ENCODE measurements at places on chromosomes 1 and 21.

GRCh38 chr1:30881319-30882181 lies 27.0 kb downstream of the SDC3 start:
- DNase-seq = no peak

GRCh38 chr1:16013220-16013907 lies 4.5 kb downstream of the HSPB7 start:
- DNase-seq = peak; percentile 87

GRCh38 chr21:41961282-41961701 lies 7.5 kb upstream of the C2CD2 start:
- no peak for DNase-seq

GRCh38 chr1:198686069-198686728 lies 47.4 kb downstream of the PTPRC start:
- no peak for DNase-seq

GRCh38 chr1:114164840-114165543 lies 11.3 kb upstream of the SYT6 start:
- no peak for DNase-seq

- no peak for DNase-seq
Measured at GRCh38 chr1:215842905-215843304, 275.8 kb downstream of the KCTD3 start.

- no peak for DNase-seq
Measured at GRCh38 chr1:27598295-27598687, 5.7 kb downstream of the AHDC1 start.

DNA sequence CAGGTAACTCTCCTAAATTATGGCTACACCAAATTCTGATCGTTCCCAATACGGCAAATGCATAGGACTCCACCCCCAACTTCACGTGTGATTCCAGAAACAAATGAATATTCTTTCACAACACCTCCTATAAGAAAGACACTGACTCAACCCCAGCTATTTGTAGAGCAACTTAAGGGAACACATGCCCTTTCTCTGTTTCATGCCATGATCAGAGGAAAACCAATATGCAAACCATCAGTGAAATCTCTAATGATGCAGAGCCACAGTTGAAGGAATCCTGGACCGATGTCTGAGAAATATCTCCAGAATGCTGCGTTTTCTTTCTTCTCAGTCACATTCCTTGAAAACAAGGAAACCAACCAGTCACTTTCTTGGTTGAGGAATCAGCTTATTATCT lies 164.2 kb upstream of the PTBP2 start:
- no peak for DNase-seq

DNA sequence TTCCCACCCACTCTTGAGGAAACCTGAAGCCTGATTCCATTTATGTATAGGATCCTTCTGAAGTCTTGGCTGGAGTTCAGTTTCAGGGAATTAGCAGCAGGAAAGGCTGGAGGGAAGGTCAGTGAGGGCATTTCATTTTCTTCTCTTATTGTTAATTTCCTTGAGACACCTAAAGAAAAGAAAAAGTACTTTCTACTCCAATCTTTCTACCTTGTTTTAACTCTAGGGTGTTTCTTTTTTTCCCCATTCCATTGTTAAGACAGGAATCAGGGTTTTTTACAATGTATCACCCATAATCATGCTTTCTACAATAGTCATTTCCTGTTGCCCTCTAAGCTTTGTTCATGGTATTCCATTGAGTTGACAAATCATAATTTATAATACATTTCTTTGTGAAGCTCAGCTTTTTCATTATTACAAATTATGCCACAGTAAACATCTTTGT lies 27.4 kb downstream of the SNRPE start:
- DNase-seq = no peak

DNA sequence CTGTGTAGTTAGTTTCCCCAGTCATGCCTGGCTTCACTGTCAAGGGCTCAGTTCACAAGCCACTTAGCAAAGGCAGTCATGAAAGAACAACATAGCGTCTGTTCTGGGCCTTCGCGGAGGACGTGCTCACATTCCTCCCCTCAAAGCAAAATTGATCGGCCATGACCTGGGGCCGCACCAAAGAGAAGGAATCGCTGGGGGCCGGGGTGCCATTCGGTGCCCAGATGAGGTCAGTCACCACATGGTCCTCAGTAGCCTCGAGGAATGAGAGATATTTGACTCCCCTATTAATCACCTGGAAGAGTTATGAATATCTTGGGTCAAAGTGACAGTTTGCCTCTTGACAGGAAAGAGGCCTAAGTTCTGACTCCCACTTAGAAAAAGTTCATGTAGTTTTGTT lies 251.1 kb upstream of the JUN start:
- DNase-seq = no peak

DNA sequence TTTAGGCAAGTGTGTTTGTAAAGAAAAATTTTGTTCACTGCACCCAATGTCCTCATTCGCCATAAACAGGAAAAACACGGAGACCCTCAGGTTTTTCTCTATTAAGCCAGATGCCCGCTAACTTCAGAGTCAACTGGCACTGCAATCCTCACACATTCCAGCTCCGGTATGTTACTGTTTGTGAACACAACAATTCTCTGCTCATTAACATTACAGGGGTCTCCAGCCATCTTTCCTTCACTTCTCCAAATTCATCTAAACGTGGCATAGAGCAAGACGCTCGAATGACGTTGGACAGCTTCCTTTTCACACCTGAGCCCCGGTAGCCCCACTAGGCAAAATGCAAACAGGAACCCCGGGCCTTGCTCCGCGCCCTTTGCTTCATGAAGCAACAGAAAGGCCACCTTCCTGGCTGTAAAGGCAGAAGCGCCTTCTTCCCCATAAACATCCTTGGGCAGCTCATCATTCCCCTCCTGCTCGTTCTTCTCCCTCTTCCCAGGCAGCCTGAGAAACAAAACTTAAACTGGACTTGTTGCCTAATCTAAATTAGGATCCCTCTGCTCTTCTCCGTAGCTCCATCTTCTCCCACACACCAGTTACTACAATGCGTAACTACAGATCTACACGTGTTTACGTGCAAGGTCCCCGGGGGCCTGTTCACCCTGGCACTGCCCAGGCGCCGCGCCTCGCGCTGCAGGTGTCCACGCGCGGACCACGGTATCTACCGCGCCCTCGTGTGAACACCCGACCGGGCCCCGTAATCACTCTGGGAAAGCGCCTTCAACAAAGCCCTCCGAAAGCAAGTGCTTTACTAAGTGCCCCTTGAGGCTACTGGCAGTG lies 1.2 kb downstream of the LBR start:
- DNase-seq = peak; percentile 22

DNA sequence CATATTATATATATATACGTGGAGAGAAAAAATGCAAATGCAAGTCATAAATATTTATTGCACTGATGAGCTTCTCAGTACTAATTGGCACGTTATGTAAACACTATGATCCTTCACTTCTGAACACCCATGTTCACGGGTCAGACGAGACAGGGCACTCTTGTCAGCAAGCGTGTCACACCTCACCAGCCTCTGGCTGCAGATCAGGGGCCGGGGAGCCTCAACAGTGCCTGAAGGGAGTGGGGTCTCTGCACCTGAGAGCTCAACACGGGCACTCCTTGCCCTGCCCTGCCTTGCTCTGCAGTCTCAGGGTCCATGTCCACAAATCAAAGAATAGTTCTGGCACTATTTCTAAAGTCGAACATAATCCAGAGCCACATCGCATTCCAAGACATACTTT lies 409 bp upstream of the HIVEP3 start:
- DNase-seq = no peak

GRCh38 chr21:33028773-33029384 lies 3.1 kb downstream of the OLIG2 start:
- no peak for DNase-seq

GRCh38 chr1:64121766-64122385 lies 81.5 kb upstream of the UBE2U start:
- no peak for DNase-seq

GRCh38 chr1:209850342-209850979 lies 22.7 kb downstream of the UTP25 start:
- DNase-seq = peak; percentile 72

DNA sequence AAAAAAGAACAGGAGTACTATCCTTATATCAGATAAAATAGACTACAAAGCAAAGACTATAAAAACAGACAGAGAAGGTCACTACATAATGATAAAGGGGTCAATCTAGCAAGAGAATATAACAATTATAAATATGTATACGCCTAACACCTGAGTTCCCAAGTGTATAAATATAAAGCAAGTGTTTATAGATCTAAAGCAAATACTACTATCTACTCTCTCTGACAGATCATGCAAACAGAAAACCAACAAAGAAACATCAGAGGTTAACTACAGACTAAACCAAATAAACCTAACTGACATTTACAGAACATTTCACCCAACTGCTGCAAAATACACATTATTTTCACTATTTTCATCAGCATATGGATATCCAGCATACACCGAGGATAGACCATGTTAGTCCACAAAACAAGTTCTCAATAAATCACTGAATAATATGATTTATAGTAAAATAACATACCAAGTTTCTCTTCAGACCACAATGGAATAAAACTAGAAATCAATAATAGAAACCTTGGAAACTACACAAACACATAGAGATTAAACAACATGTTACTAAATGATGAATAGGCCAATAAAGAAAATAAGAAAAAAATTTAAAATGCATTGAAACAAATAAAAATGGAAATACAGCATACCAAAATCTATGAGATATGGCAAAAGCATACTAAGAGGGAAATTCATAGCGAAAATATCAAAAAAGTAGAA lies 22.7 kb downstream of the UCHL5 start:
- no peak for DNase-seq

GRCh38 chr21:22154579-22155274 lies 1156.5 kb downstream of the NCAM2 start:
- no peak for DNase-seq

DNA sequence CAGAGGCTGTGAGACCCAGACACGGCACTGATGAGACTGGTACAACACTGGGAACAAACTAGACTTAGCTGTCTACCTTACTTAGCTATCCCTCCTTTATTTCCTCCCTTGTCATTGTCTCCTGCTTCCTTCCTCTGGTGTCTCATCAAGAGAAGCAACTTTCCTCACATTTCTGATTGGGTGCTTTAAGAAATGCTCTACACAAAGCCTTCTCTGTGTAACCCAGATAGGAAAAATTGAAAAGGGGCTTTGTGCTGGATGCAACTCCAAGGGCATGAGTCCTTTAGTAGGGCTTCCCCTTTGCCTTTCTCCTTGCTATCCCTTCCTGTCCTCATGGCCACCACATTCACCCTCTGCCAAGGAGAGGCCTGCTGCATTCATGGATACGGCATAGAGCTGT lies 274.5 kb downstream of the VAV3 start:
- no peak for DNase-seq

GRCh38 chr1:231896806-231897205 lies 270.2 kb downstream of the DISC1 start:
- DNase-seq = no peak

DNA sequence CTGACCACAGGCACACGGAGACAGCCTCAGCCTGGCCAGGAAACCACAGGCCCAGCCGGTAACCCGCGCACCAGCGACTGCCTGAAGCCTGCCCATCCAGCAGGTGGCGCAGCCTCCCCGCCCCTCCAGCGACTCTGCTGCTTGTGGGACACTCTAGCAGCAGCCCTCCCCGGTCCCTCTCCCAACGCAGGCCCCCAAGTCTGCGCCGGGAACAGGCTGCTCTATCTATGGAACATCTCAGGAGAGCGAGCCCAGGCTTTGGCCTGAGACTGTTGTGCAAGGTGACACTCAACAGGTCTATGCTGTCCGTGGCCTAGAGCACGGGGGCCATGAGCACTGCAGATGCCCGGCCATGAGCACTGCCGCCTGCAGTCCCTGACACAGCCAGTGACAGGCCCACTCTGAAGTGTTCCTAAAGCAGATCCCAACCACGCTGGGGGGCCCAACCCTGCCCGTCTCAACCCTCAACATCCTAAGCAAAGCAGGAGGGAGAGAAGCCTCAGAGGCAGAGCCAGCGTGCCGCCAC lies 28.4 kb downstream of the WDR4 start:
- peak; percentile 53 for DNase-seq

DNA sequence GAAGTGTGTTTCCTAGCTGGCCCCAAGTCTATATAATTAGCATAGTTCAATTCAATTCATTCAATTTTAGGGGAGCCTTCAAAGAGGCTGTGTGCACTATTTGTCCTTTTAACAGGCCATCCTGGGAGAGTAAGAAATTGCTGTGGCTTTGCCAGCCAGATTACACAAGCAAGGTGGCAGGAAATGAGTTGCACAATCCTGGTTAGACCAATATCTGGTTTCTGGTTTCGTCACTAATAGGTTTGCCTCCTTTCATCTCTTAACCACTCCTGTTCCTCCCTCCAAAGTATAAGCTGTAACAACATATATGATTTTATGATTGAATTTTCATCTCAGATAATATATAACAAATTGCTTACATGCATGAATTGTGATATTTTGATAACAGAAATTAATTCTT lies 84.1 kb upstream of the NEGR1 start:
- DNase-seq = peak; percentile 6

- DNase-seq = no peak
Measured at GRCh38 chr1:24403806-24404205, 9.8 kb downstream of the STPG1 start.

GRCh38 chr1:20290624-20291597 lies at the start of gene VWA5B1:
Gene VWA5B1 (plus strand): TSS chr1:20290875. CDS start chr1:20310602, 19,727 bp downstream.
- no peak for DNase-seq

DNA sequence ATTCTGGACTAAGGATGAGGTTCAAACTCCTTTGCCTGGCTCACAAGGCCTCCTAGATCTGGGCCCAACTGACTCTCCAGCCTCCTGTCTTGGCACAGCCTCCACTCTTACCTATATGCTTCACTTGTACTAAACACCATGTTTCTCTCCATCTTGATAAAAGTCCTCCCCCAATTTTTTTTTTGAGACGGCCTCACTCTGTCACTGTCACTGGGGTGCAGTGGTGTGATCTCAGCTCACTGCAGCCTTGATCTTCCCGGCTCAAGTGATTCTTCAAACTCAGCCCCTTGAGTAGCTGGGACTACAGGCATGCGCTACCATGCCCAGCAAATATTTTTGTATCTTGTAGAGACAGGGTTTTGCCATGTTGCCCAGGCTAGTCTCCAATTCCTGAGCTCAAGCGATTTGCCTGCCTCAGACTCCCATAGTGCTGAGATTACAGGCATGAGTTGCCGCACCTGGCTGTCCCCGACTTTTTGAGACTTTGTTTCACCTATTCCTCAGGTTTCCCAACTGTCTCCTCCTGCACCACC lies 39.7 kb downstream of the CD34 start:
- no peak for DNase-seq

DNA sequence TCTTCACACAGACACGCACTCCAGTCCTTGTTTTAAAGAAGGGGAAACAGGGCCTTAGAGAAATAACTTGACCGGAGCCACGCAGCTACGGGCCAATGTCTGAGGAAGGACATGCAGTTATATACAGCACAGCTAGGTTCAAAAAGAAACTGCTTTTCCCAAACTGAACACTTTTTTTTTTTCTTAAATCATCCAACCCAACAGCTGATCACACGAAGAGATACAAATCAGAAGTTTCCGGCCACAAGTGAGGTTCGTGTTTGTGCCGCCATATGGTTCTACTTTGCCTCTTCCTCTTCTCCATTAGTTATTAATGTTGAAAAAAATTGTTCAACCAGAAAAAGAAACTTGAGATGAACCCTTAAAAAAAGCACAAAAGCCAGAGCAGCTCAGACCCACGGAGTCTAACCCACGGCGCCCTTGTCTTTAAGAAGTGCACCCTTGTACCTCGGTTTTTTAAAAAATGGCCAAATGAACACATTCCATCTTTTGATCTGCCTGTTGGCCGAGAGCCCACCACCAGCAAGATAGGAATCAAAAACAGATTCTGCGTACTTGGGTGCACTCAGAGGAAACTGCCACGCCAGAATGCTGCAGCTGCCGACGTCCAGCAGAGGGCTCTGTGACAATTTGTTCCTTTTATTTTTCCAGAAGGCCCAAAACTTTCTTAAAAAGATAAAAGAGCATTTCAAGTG lies 78.9 kb downstream of the SLC66A1 start:
- peak; percentile 38 for DNase-seq

All from urothelium cell line (cell line).